ENCODE measurements at places on chromosomes 2 and 18. TPM values are rescaled to one million over a fixed set of nuclear protein-coding genes. Genes with fewer than 3 reads are reported as not detected.

The GPR75 gene
- 0.52 TPM for total RNA-seq

The SLC4A5 gene
- total RNA-seq, result 0.16 TPM

The MEP1B gene
- total RNA-seq, result not detected

The SERPINB12 gene
- total RNA-seq, result not detected

The ZNF385B gene
- not detected for total RNA-seq

The FBXO36 gene
- total RNA-seq, result 3.2 TPM

The ZNF804A gene
- 4.7 TPM for total RNA-seq

The EPHA4 gene
- 3.0 TPM for total RNA-seq

The WNT6 gene
- total RNA-seq, result not detected

The FBXO48 gene
- total RNA-seq, result 0.32 TPM

The CCDC141 gene
- total RNA-seq, result not detected

The CAPN14 gene
- 0.16 TPM for total RNA-seq

The LIPG gene
- 0.17 TPM for total RNA-seq

The MERTK gene
- 0.86 TPM for total RNA-seq

The ACTR3 gene
- 240 TPM for total RNA-seq

The REG3A gene
- not detected for total RNA-seq

The IL36RN gene
- not detected for total RNA-seq

The IL1R1 gene
- total RNA-seq, result 108 TPM

The GPR55 gene
- not detected for total RNA-seq

The CTAGE1 gene
- not detected for total RNA-seq

The MROH2A gene
- total RNA-seq, result not detected

The TUBA3E gene
- not detected for total RNA-seq

The CLASP1 gene
- 24.8 TPM for total RNA-seq

The RBKS gene
- total RNA-seq, result 3.9 TPM

The UGT1A4 gene
- not detected for total RNA-seq

The LYG2 gene
- not detected for total RNA-seq

The SRD5A2 gene
- not detected for total RNA-seq

The ELOA2 gene
- total RNA-seq, result not detected

The MTLN gene
- total RNA-seq, result 54.7 TPM
